AG08395 (cell line): ENCODE measurements at places on chromosomes 3 and 15.

- no peak for DNase-seq
These were observed 1.3 kb downstream of the TNK2 start for GRCh38 chr3:195906865-195907683.

DNA sequence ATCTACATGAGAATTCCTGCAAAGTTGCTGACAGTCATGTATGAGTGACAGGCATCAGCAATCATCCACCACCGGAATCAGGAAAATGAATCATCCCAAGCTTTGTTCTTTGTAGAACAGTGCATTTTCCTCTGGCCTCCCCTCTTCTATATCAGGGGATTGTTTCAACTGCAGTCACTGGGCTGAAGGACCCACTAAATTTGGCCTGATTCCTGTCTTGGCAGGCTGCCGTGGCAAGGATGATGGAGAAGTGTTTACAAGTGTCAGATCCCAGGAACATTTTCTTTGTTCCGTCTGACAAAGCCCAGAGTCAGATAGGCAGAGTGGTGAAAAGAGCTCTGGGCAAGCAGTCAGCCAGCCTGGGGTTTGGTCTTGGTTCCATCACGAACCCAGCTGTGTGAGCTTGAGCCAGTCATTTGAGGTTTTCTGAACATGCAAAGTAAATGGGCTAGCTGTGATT, 175.1 kb upstream of the TSC22D2 start:
- DNase-seq: peak; percentile 55

GRCh38 chr3:181176601-181177000, 187.1 kb upstream of the DNAJC19 start:
- DNase-seq: no peak

GRCh38 chr15:84789762-84790161, 27.4 kb upstream of the ALPK3 start:
- no peak for DNase-seq

- DNase-seq: peak; percentile 91
These were observed 43.0 kb downstream of the VGLL4 start for GRCh38 chr3:11600501-11601282.

- DNase-seq: no peak
These were observed 54.6 kb downstream of the DAPK2 start for GRCh38 chr15:63991706-63992105.

DNA sequence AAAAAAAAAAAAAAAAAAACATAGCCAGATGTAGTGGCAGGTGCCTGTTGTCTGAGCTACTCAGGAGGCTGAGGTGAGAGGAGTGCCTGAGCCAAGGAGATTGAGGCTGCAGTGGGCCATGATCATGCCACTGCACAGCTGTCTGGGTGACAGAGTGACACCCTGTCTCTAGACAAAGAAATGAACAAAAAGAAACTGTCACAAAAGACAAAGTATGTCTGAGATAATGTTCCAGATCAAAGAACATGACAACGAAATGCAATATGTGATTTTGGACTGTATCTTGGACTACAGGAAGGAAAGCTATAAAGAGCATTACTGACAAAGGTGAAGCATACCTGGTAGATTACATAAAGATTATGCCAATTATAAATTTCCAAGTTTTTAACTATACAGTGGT, 862.8 kb downstream of the ROBO2 start:
- no peak for DNase-seq

DNA sequence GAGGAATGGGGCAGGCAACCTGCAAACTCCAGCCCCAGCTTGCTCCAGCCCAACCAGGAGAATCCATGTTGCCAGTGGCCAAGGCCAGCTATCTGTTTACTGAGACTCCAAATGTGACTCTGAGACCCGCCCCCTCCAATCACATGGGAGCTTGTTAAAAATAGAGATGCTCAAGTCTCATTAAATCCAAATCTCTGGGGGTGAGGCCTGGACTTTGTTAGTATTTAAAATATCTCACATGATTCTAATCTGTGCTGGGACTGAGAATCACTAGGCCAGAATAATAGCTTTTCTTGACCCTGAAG, 224.2 kb upstream of the TBL1XR1 start:
- DNase-seq: no peak

GRCh38 chr3:4825436-4826236, 153.6 kb upstream of the BHLHE40 start:
- DNase-seq: no peak

- no peak for DNase-seq
These were observed 63.4 kb downstream of the OPA1 start for GRCh38 chr3:193656445-193656844.

DNA sequence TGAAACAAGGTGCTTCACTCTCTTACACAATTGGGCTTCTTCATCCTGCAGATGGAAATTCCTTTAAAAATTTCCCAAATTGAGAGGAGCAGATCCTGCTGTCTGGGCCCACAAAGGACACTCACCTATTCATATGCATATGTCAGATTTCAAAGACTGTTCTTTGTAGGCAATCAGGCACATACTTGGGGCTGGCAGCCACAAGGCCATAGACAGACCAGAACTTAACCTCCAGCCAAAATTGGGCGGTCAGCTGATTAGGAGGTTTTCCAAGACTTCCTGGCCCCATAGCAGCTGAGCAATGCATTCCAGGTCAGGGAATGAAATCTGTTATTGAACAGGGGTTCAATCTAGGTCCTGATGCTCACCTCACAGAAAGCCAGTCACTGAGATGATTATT, 15.0 kb upstream of the HPS3 start:
- DNase-seq: no peak

GRCh38 chr15:37249249-37249648, 148.9 kb upstream of the MEIS2 start:
- DNase-seq: no peak

GRCh38 chr3:195895861-195896360, 12.4 kb downstream of the TNK2 start:
- peak; percentile 40 for DNase-seq

DNA sequence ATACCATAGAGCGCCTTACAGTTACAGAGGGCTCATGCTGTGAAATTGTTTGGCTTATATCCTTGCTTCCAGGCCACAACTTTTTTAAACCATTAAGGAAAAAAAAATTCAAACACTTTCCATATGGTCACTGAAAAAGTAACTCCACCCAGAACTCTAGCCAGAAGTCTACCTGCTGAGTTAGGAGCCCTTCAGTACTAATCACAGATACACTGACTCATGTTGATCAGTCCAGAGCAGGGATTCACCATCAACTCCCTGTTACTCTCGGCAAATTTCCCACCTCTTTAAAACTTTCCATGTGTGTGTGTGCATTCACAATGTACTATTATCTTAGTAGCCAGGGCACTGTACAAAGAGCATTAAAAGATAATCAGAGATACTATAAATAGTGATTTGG, 372.8 kb downstream of the MAGI1 start:
- no peak for DNase-seq

GRCh38 chr3:72082776-72083462, 298.0 kb upstream of the PROK2 start:
- DNase-seq: no peak

DNA sequence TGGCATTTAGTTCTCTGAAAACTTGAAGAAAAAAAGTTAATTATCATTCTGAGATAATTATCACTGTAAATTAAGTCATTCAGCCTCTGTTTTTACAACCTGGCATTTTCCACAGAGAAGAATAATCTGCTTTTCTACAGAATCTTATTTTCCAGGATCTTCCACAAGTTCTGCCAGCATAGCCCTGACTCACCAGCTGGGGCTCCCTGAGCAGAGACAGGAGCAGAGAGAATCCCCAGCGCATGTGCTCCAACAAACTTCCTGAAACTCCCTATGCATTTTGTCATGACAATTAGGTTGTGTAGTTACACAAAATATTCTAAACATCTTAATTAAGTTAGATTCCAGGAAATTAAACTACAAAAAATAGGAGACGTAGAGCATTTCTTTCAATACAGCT, 32.1 kb upstream of the TMEM207 start:
- DNase-seq: no peak

GRCh38 chr3:49399461-49399860, 12.3 kb downstream of the RHOA start:
- no peak for DNase-seq

DNA sequence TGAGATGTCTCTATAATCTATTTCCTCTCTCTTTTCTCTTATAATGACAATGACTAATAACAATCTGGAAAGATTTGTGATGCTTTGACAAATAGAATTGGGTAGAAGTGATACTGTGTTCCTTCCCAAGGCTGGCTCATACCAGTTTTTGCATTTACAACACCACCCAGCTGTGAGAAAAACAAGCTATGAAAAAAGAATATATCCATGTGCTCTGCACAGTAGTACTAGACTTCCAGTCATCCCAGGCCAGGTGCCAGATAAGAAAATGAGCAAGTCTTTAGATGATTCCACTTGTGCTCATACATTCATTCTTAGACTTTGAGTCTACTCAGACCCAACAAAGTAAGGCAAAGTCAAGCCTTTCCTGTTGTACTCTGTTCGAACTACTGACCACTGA, 350.2 kb upstream of the POU1F1 start:
- no peak for DNase-seq

DNA sequence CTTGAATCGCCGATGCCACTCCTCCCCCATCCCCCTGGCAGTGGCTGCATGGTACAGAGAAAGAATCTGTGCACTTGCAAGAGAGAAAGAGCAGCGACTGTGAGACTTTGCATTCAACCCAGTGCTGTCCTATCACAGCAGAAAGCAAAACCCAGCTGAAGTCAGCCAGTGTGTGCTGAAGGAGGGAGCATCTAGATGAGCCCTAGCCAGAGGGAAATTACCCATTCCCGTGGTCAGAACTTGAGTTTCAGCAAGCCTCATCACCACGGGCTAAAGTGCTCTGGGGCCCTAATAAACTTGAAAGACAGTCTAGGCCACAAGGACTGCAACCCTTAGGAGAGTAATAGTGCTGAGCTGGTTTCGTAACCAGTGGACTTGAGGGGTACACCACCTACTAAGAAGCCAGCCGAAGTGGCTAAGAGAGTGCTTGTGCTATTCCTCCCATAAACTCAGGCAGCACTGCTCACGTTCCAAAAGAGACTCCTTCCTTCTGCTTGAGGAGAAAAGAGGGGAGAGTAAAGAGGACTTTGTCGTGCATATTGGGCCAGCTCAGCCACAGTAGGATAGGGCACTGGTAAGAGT, 15.2 kb upstream of the PIK3R4 start:
- DNase-seq: no peak

GRCh38 chr3:118536764-118537163, 497.9 kb downstream of the IGSF11 start:
- DNase-seq: no peak

GRCh38 chr3:120489421-120489820, 38.6 kb upstream of the FSTL1 start:
- no peak for DNase-seq

- DNase-seq: no peak
These were observed 194.1 kb downstream of the ROBO2 start for GRCh38 chr3:77234004-77234403.

DNA sequence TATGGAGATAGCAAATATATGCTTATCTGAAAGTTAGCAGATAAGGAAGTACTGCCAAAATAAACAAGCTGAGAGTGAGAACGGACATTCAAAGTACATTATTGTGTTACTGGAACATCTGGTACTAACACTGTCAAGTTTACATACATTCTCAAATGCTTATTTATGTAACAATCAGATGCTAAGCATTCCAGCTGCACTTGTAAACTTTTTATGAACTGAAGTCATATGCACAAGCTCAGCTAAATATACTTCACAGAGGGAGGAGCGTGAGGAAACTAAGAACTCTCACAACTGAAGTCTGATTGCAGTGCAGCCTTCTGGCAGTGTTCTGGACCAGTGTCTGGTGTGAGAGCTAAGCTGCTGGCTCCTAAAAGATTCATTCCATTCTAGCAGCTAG, 223.7 kb upstream of the NANOGP8 start:
- peak; percentile 72 for DNase-seq

DNA sequence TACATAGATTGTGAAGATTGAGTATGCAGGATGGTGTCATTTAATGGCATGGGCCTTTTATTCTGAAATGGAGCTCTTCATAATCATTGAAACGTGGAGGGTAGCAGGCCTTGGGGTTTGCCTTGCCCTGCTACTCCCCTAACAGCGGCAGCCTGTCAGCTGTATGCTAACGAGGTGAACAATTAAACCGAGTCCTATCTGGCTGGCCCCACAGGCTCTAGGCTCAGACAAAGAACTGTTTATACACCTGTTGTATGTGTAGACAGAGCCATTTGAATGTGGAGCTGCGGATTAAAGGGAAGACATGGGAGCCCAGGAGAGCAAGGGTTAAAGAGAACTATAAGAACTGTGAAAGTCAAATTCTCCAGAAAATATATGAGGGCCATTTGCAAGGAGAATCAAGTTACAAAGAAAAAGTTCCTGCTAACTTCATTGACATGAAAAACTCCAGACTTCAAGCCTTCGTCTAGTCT, 116.7 kb upstream of the CGNL1 start:
- DNase-seq: no peak

DNA sequence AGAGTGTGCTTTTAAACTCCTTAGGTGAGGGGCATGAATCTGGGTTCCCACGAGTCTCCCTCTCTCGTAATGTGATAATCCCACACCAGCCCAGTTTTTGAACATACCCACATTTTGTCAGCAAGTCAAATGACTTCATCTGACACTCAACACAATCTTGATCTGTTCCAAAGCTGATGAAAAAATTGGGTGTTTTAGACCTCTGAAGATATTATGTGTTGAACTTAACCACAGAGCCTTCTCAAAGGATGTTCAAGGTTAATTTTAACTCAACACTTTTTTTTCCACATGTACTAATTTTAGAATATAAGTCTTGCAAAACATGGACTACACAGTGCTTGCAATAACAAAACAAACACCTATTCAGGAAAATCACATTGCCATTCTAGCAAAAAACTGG, 123.1 kb downstream of the TGFBR2 start:
- DNase-seq: no peak

DNA sequence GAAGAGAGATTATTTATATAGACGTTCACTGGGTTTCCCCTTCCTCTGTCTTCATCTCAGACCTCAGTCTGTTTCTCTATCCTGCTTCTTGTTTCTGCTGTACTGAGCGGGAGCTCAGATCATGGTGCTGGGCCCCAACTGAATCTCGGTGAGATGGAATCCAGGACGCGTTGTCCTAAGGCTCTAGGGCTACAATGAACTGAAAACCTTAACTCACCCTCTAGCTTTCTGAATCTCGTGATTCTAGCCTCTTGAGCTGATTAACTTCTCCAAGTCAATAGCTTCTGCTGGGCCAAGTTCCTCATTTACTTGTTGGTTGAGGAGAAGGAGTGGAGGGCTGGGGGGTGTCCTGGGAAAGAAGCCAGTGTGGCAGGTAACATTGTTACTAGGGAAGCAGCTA, 32.7 kb upstream of the MAP3K13 start:
- DNase-seq: no peak

DNA sequence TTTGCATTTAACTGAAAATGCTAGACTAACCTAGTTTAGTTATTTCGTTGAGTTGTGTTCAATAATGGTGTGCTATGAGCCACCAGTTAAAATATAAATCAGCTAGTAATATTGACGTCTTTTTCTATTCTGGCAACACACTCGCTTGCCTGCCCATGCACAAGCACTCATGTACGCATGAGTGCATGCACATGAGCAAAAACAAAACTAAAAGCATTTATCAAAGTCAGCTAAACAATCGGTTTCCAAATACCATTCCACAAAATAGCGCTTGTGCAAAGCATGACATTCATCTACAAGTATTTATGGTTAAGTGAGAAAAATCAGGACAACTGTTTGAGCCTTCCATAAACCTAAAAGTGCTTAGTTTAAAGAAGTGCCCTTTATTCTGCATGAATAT, 13.1 kb upstream of the SAMMSON start:
- DNase-seq: no peak

- no peak for DNase-seq
These were observed 300.2 kb upstream of the SLCO3A1 start for GRCh38 chr15:91553196-91553854.

- no peak for DNase-seq
These were observed 16.5 kb downstream of the IMPG2 start for GRCh38 chr3:101303836-101304235.
